ENCODE measurements at places on chromosomes 12 and 14.

DNA sequence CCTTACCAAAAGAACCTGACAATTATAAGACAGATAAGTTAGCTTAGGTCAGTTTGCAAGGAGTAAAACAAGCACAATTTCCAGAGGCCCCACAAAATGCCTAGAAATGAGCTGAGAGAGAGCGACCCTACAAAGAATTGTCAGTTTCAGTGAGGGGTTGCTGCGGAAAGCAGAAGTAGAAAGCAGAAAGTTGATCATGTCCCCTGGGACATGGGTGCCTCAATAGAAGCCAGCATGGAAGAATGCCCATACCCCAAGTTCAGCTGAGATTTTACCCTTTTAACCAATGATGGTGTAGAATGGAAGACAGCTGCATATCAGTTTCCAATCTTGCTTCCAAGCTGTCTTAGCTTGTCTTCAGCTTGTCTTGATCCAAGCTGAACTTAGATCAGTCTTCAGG is 21.8 kb upstream of the CRY1 start:
- no peak for DNase-seq
- H3K4me3 ChIP-seq = no peak overlapping the region
- no peaks in the 10 kb centered on the region for H3K36me3 ChIP-seq
- H3K27ac ChIP-seq = no peak overlapping the region
- H3K4me1 ChIP-seq = no peaks in the 10 kb centered on the region

DNA sequence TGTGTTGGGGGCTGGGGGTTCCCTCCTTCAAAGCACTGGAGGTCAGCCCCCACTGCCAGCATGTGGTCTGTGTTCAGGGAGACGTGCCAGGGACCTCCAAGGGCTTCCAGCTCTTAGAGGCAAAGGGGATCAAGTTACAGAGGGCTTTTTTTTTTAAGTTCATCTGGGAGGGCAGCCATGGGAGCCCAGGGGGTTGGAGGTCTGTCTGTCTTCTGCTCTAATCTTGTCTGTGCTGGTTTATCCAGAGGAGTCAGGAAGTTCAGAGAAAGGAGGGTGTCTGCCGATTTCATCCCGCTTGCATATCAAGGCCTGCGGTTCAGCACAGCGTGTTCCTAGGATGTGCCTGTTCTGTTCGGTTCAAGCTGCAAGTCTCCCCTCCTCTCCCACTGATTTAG is 72.2 kb downstream of the TMEM132C start:
- H3K27me3 ChIP-seq = no peaks in the 10 kb centered on the region
- no peak for DNase-seq
- no peaks in the 10 kb centered on the region for H3K4me1 ChIP-seq
- H3K27ac ChIP-seq = no peak overlapping the region
- H3K36me3 ChIP-seq = no peaks in the 10 kb centered on the region

GRCh38 chr14:26925876-26926584 is 328.2 kb upstream of the NOVA1 start:
- H3K27me3 ChIP-seq = no peaks in the 10 kb centered on the region
- H3K36me3 ChIP-seq = no peaks in the 10 kb centered on the region
- H3K4me3 ChIP-seq = no peak overlapping the region
- H3K4me1 ChIP-seq = peaks cover 2% of the 10 kb centered on the region
- H3K27ac ChIP-seq = no peak overlapping the region
- DNase-seq = no peak

DNA sequence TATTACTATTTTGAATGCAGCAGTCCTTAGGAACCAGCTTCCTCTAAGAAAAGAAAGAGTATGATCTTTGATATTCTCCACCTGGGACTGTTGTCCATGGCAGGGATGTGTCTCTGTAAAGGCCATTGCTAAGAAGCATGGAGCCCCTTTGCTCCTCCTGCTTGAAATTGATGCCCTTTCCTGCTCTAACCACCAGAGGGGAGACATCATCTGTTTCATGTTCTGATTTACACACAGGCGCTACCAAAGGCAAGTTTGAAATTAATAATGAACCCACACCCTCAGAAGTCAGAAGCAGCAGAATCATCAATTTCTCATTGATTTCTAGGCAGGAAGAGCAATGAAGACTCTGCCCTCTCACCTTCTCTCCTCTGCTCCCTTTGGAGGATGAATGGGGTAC is 253.8 kb downstream of the RMST start:
- DNase-seq = peak; percentile 29
- H3K4me1 ChIP-seq = no peaks in the 10 kb centered on the region
- H3K4me3 ChIP-seq = no peak overlapping the region
- H3K27me3 ChIP-seq = no peaks in the 10 kb centered on the region

DNA sequence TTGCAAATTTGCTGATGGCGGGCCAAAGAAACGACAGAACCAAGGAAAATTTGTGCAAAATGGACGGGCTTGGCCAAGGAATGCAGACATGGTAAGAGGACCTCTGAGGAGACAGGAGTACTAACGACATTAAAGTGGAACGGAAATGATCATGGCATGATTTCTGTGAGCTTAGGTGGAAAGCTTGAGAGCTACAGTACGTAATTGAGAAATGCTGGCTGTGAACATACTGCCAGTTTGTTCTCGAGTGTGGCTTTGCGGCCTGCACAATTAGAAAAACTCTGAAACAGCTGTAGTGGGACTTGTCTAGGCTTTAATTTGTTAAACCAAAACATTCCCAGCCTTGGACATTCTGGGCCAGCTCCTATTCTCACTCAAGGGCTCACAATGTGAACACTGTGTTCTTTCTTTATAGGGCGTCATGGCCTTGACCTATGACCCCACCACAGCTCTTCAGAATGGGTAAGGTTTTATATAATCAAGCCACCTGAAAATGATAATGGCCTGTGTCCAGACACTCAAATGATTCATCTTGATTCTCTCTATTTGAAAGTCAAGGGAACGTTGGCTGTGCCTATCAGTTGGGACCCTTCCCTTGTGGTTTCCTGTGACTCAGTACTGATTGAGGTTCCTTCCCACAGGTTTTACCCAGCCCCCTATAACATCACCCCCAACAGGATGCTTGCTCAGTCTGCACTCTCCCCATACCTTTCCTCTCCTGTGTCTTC is 48.5 kb downstream of the BAZ2A start:
- no peak overlapping the region for H3K27ac ChIP-seq
- H3K4me1 ChIP-seq = no peaks in the 10 kb centered on the region
- H3K36me3 ChIP-seq = no peaks in the 10 kb centered on the region
- no peak overlapping the region for H3K4me3 ChIP-seq
- H3K27me3 ChIP-seq = no peaks in the 10 kb centered on the region
- DNase-seq = no peak

GRCh38 chr14:32648434-32648833 is 290.2 kb upstream of the NPAS3 start:
- DNase-seq = no peak
- no peaks in the 10 kb centered on the region for H3K27me3 ChIP-seq
- H3K4me3 ChIP-seq = no peak overlapping the region
- H3K4me1 ChIP-seq = no peaks in the 10 kb centered on the region
- no peak overlapping the region for H3K27ac ChIP-seq

DNA sequence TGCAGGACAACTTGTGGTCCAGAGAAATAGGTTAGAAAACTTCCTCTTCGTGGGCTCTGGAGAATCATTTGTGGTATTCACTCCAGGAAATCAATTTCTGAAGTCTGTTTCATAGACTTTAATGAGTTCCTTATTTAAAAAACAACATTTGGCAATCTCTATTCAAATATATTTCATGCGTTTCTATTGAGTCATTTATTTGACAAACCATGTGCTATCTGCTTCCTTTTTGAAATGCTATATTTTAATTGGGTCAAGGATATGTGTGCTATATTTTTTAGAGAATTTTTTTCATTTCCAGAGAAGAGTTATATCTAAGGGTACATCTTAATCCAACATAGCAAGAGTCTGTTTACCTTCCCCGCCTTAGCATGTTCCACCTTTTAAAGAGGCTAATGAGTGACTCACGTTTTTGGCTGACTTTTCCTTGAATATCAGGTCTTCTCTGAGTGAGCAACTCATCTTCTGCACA is 252.4 kb upstream of the EGLN3 start:
- H3K4me3 ChIP-seq = no peak overlapping the region
- no peaks in the 10 kb centered on the region for H3K4me1 ChIP-seq
- no peak for DNase-seq
- H3K27ac ChIP-seq = no peak overlapping the region
- no peaks in the 10 kb centered on the region for H3K27me3 ChIP-seq
- H3K36me3 ChIP-seq = no peaks in the 10 kb centered on the region

DNA sequence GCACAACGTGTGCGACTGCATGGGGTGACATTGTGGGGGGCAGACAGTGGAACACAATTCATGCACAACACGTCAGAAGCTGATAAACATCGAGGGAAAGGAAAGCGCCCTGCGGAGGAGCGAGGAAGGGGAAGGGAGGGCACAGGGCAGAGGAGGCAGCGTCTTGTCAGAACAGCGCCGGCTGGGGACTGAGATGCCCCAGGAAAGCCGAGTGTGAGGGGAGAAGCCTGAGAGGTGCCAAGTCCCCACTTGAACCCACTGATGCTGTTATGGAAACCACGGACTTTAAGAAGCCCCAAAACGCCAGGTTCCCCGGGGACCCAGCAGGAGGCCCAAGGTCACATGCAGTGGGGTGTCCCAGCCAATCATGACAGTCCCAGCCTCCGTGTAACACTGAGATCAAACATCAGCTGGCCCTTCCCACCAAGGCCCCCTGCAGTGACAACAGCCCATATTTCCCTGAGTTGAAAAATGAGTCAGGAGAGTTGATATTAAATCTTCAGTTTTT is 70.0 kb downstream of the GALNT9 start:
- no peaks in the 10 kb centered on the region for H3K27me3 ChIP-seq
- peaks cover 3% of the 10 kb centered on the region for H3K4me1 ChIP-seq
- H3K4me3 ChIP-seq = no peak overlapping the region
